Activated CD8-positive, alpha-beta T cell treated with anti-CD3 and anti-CD28 coated beads for 36 hours (primary cell): ENCODE measurements at places on chromosomes 11 and 22. TPM values are rescaled to one million over a fixed set of nuclear protein-coding genes. Genes with fewer than 3 reads are reported as not detected.
A peak's percentile ranks its signal among the peaks of the same experiment; 100 is the strongest.

The GGT5 gene
- total RNA-seq = not detected

The VWCE gene
- total RNA-seq = 25.8 TPM

The PDE2A gene
- total RNA-seq = 0.14 TPM

DNA sequence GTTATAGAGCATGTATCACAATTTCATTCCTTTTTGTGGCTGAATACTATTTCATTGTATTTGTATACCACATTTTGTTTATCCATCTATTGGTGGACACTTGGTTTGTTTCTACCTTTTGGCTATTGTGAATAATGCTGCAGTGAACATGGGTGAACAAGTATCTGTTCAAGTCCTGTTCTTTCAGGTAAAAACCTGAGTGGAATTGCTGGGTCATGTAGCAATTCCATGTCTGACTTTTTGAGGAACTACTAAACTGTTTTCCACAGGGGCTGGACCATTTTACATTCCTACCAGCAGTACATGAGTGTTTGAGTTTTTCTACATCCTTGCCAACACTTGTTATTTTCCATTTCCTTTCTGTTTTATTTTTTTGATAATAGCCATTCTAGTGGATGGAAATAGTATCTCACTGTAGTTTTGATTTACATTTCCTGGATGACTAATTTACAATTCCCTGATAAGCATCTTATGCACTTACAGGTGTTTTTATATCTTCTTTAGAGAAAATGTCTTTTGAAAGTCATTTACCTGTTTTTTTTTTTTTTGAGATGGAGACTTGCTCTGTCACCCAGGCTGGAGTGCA, 12.2 kb downstream of the CABIN1 start:
- DNase-seq = no peak

- no peak for DNase-seq
These were observed 22.2 kb downstream of the P2RY2 start for GRCh38 chr11:73240190-73240781.

GRCh38 chr11:86460461-86461385, 86.0 kb downstream of the CCDC81 start:
- no peak for DNase-seq

DNA sequence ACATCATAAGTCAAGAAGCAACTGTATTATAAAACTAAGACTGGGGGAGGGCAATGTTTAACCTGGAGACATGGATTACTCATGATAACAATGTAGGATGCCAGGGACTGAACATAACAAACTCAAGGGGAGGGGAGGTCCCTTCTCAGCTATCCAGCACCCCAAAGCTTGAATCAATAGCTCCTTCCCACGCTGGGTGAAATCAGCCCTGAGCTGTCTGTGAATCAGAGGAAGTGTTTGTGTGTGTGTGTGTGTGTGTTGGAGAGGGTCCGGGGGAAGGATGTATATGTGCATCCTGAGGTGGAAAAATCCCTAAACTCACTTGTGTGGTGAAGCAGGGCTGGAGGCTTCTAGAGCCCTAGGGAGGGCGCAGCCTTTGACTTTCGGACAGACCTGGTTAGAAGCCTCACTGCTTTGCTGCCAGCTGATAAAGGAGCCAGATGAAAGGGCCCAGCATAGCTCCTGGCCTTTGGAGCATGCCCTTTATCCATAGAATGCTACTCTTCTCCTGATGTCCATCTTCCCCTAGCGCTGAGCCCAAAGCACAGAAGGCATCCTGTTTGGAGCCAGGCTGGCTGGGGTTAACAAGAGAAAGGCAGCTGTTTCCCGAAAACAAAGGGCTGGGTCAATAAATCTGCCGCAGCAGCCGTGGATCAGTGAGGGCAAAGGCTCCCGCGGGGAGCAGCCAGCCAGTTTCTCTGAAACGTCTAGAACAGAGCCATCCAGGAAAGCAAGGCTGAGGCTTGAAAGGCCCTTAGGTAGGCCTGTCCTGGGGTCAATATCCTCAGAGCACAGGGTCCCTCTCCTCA, 35.8 kb downstream of the TNKS1BP1 start:
- no peak for DNase-seq

DNA sequence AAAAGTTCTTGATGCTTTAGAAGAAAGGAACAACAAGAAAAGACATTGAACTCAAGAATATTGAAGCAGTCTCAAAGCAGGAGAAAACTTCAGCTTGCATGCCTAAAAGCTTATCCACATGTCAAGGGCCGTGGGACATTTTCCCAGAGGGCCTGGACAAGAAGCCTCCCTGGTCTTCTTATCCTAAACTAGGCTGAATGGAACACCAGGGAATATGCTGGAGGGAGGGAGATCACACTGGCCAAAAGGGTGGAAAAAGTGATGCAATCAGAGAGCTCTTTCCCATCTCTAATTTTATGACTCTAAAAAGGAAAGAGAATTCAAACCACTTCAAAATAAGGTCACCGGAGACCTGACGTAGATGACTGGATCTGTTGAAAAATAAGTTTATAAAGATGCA, 107.2 kb downstream of the MPPED2 start:
- DNase-seq = no peak

GRCh38 chr11:35102267-35102666, 36.7 kb upstream of the CD44 start:
- no peak for DNase-seq

The CLMP gene
- not detected for total RNA-seq

GRCh38 chr11:75656044-75656727, 12.7 kb downstream of the MAP6 start:
- DNase-seq = no peak

GRCh38 chr22:20494978-20495860, at the start of gene KLHL22:
TSS of gene KLHL22 (minus strand) at chr22:20495795. CDS start at chr22:20489211, 6,584 bp downstream.
- DNase-seq = peak; percentile 39

DNA sequence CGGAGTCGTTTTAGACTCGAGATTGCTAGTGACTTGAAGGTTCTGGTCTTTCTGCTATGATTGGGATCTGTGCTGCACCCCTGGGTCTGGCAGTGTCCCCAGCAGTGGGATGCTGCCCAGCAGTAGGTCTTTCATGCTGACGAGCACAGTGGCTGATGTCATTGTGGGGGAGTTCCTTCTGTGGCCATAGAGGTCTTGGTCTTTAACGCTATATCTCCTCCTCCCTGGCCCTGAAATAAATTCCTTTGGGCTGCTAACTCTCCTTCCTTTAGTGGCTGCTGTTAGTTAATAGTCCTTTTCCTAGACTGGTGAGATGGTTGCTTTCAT, 136.3 kb downstream of the TEAD1 start:
- no peak for DNase-seq

GRCh38 chr22:20139391-20140106, 7.9 kb downstream of the ZDHHC8 start:
- DNase-seq = no peak

GRCh38 chr11:16185042-16185441, 171.3 kb downstream of the SOX6 start:
- no peak for DNase-seq

GRCh38 chr11:77506857-77507256, 33.0 kb upstream of the PAK1 start:
- no peak for DNase-seq

DNA sequence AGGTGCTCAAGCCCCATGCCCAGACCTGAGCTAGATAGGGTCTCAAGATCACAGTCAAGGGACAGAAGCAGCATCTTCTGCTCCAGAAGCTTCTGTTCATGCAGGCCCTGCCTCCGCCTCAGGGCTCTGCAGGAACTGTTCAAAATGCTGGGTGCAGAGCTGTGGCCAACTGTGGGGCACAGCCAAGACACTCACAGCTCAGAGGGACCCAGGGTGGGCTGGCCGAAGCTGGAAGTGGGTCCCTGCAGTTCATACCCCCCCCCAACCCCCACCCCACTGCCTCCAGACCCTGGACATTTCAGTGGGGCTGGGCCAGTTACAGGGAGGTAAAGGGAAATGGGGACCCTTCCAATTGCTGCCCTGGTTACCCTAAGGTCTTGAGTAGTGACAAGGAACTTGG, 129.0 kb downstream of the CRYBB2 start:
- no peak for DNase-seq

DNA sequence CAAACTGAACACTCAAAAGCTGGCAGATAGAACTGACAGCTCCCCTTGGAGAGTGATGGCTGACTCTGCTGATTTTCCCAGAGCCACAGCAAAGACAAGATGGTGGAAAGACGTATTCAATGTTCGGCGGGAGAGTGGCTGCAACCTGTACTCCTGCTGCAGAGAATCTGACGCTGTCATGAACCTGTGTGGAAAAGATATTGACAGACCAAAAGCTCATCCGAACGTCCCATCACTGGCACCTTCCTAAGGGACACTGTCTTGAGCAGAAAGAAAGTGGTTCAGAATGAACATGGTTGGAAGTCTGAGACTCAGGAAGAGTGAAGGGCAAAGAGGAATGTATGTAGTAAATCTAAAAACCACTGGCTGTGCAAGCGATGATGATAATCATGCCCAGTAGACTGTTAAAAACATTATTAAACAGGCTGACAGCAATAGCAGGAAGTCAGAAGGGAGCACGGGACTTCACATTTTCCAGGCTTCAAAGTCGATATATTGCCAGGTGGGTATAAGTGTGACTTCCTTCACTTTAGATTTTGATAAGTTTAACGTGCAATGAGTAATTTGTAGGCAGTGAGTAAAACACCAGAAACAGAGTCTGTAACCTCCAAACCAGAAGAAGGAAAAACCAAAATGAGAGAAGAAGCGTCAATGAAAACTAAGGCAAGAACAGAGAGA, 6.2 kb upstream of the IL17REL start:
- DNase-seq = peak; percentile 75

GRCh38 chr11:99781074-99781473, 760.3 kb downstream of the CNTN5 start:
- DNase-seq = no peak

DNA sequence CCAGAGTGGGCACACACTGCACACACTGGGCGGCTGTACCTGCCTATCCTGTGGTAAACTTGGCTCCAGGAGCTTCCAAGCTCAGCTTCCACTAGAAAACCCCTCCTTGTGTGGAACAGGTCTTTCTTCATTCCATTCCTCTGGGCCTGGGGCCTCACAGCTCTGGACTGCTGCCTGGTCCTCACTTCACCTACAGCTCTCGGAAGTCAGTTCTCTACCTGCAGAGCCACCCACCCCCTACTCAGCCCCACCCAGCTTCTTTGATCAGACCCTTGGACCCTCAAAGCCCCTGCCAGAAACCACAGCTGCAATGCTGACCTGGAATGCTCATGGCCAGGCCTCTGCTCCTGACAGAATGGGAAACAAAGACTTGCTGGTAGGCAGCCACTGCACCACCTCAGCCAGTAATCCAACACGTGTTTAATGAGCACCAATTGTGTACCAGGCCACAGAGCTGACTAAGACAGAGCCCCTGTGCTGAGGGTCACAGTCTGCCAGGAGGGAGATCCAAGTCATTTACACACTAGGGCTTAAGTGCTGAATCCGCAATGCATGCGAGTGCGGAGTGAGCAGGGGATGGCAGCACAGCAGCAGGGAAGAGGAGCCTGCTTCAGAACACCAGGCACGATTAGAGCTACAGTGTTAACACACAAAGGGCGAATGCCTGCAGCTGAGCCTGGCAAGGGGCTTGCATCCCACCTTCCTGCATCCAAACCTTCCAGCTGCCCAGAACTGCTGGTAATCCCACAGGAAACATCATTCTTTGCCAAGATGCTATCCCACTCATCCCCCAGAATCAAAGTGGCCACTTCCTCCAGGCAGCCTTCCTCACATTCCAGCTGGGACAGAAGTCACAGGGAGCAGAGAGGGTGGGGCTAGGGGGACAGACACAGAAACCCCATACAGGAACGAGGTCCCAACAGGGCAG, 4.6 kb downstream of the GNB1L start:
- DNase-seq = no peak

GRCh38 chr11:35974882-35975589, 31.2 kb downstream of the LDLRAD3 start:
- DNase-seq = no peak

GRCh38 chr22:23152238-23153114, 7.2 kb downstream of the RAB36 start:
- DNase-seq = no peak

DNA sequence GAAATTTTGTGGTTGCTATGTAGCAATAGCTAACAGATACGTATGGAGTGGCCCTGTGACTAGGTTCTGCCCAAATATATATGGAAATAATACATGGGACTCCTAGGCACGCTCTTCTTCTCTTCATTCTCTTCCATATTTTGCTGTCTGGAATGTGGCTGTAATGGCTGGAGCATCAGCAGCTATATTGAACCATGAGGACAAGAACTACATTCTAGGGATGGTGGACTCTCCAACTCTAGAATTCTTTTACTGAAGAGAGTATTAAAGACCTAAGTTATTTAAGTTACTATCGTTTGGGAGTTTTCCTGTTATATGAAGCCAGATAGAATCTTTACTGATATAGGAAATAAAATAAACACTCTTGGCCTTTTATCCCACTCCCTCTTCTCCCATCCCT, 7.5 kb upstream of the NELL1 start:
- no peak for DNase-seq

The SERHL2 gene
- 1.4 TPM for total RNA-seq

The CCDC87 gene
- total RNA-seq = 0.14 TPM

The HTR3A gene
- not detected for total RNA-seq

The PHLDB1 gene
- 3.0 TPM for total RNA-seq

The NELL1 gene
- total RNA-seq = not detected

The ZP1 gene
- total RNA-seq = not detected

GRCh38 chr11:130214861-130215530, 55.4 kb downstream of the ST14 start:
- no peak for DNase-seq

DNA sequence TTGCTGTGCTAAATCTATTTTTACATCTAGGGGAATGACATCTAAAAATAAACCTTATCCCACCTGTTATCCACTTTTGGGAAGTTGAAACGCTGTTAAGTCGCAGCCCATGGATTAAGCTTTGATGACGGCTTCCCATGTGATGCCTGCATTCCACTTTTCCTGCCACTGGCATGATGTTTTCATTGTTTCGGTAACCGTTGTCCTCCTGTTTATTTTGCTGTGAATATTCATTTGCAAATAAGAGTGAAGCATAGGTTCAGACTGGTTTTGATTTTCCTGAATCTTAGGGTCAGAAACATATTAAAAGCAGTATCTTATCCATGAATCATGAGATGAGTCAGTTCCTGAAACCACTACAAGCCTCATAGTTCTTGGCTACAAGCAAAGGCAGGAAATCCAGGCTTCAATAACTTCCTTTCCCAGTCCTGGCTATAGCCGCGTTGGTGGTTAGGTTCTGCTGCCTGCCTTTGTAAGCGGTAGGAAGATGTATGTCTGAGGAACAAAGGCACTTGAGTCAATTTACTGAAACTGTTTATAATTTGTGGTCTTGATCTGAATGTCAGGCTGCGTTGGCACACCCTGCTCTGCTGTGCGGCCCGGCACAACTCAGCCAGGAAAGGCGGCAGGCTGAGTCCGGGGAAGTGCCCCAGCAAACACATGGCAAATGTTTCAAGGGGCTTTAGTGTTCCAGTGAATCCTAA, 19.4 kb downstream of the TEAD1 start:
- DNase-seq = peak; percentile 21
